ENCODE measurements at places on chromosomes 5 and 9. TPM values are rescaled to one million over a fixed set of nuclear protein-coding genes. Genes with fewer than 3 reads are reported as not detected.
A peak's percentile ranks its signal among the peaks of the same experiment; 100 is the strongest.

GRCh38 chr5:131252824-131253171 is 11.1 kb upstream of the CDC42SE2 start:
- no peak for DNase-seq

DNA sequence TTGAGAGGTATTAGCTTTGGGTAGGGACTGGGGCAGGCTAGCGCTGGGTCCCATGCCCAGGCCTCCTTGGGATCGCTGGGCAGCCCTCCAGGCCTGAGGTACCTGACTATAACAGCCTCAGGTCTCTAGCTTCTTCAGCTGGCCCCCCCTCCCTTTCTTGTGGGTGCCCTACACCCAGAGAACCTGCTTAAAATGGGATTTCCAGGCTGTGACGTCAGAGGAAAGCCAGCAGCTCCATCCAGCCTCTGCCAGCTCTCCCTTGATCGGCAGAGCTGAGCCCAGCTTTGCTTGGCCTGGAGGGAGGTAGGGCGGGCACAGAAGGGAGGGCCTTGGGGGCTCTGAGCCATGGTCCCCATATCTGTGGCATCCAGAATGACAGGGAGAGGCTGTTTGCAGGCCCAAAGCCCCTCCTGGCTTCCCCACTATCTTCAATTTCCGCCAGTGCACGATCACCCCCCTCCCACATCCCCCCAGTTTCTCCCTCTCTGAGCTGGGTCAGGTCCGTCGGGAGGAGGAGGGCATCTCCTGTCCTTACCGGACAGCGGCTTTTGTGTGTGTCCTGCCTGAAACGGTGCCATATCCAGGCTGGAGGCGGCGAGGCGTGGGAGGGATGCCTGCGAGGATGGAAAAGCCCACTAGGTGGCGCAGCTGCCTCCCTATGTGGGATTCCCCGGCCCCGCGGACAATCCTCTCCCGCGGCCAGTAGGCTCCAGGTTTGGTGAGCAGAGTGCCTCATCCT is 10.8 kb downstream of the REEP2 start:
- DNase-seq: peak; percentile 92

DNA sequence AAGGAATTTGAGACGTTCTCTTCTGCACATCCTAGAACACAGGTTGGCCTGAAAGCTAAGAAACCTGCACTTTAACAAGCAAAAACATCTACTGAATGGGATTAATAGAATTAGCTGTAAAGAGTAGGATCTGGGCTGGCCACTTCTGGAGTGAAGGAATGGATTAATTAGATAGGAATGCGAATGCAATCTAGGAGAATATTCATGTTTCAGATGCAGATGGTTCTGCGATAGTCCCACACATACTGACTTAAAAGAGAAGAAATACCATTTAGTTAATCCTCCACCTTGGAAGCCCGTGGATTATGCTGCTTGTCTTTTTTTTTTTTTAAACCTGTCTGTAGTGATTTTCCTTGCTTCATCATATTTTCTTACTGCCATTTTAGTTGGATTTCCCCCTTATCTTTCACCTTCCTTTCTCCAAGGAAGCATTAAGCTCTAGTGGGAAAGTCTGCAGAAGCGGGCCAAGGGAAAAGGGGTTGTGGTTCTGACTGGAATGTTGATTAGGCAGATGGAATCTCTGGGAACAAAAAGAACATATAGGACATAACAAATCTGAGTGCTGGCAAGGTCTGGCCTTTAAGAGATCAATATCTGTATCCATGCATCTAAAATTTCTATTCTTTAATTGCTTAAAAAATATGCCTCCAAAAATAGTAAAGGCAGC is 152.4 kb downstream of the ALDH1A1 start:
- DNase-seq: no peak

DNA sequence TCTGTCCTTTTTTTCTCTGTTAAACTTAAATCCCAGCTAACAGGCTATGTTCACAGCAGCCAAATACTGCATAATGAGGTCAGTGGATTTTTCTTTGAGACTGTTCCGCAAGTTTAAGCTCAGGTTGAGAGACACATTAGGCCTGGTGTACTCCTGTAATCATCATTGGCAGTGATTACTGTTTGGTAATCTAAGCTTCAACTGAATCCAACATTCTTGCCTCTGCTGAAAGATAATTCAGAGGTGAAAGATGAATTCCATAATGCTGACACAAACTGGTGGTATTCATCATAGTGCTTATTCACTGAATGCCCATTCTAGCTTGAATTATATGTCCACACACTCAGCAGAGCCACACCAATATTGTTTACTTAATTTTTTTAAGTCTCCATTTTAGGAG is 108.5 kb downstream of the NFIB start:
- DNase-seq: no peak

GRCh38 chr5:1783216-1783554 is 16.5 kb downstream of the MRPL36 start:
- no peak for DNase-seq

GRCh38 chr5:127666043-127666716 is 17.3 kb downstream of the CTXN3 start:
- DNase-seq: no peak

Gene CDKN2A
- 25.8 TPM for total RNA-seq

Data from vagina (tissue), 2 donors.